ENCODE measurements at places on chromosomes 4 and X.

GRCh38 chrX:124238268-124238667 lies 94.2 kb upstream of the TEX13D start:
- DNase-seq = no peak

DNA sequence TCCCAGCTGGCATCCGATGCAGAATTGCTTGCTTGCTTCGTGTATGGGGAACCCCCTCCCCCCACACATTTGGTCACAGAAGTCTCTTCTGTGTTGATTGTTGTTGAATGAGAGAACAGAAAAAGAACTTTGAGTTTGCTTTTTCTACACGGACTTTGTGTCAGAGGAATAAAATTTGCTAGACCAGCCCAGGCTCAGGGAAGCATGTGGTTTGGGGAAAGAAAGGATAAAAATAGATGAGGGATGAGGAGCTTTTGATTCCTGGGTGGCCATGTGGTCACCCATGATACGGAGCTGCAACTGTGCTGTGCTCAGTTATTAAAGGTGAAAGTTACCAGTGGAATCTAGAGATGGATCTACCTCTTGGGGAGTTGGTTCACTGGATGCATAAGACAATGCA lies 34.2 kb upstream of the ESX1 start:
- no peak for DNase-seq

- no peak for DNase-seq
Observed at GRCh38 chr4:106628586-106629267, 260.1 kb upstream of the GIMD1 start.

- DNase-seq = no peak
Observed at GRCh38 chr4:17718471-17718870, 63.0 kb downstream of the FAM184B start.

- DNase-seq = no peak
Observed at GRCh38 chr4:20574986-20575385, 125.3 kb upstream of the PACRGL start.

- no peak for DNase-seq
Observed at GRCh38 chrX:139784807-139785206, 76.8 kb upstream of the MCF2 start.

DNA sequence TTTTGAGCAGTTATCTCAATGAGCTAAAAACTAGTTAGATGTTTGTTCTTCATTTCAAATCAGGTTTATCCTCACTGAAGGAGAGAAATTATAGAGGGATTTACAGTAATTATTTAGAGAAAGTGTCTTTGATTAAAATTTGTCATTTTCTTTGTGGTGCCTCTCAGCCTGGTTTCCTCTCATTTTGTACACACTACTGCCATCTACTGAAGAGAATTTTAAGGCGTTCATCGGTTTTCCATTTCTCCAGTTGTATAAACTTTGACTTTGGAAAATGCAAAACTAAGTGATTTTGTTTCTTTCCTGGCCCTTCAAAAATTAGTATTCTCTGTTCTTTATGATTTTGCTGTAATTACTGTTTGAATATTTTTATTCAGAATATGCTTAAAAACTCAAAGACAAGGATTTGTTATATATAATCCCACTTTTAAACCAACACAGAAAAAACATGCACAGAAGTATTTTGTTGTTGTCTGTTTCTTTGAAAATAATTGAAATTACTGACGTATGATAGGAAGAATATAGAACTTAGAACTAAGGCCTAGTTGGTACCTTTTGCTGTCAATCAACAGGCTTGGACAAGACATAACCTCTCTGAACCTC lies 34.4 kb upstream of the ANXA3 start:
- no peak for DNase-seq

- DNase-seq = no peak
Observed at GRCh38 chr4:41693629-41694028, 54.9 kb downstream of the PHOX2B start.

GRCh38 chr4:128286474-128287058 lies 1.0 kb downstream of the PGRMC2 start:
- DNase-seq = no peak

Data from psoas muscle (tissue), 8 donors.